Peyer's patch (tissue), 4 donors: ENCODE measurements at places on chromosomes 7 and 10.

DNA sequence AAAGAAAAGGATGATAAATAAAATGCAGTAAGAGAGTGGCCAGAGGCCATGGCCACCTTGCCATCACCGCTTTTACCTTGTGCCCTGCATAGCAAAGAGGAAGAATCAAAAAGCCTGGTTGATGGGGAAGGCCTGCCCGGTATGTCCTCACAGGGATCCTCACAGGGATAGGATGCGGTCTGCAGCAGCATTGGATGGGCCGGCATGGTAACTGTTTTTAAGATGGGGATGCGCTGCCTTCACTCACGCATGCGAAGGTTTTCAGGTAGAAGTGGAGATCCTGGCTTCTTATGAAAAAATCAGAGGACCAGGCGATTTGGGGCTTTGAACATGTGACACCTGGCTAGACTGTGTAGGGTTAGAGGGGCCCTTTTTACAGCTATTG lies 12.5 kb downstream of the PNLIPRP2 start:
- no peak for DNase-seq

- no peak for DNase-seq
Measured at GRCh38 chr10:69504576-69505250, 53.4 kb downstream of the TSPAN15 start.

DNA sequence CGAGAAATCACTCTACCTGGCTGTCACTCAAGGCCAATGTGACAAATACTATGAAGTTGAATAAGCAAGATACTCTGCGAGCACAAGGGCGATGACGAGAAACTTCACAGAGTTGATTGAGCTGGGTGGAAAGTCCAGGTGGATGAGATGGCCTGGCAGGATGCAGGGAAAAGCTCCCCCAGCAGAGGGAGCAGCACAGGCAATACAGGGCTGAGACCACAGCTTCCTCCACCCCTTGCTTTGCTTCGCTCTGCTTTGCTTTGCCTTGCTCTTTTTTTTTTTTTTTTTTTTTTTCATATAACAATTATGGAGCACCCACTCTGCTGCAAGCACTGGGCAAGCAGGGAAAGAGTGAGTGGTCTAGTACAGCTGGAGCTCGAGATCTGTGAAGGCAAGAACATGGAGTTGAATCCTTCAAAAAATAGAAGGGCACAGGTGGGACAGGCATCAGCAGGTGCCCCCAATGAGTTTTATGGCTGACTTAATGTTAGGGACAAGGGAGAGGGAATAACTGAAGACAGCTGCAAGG lies 88.3 kb downstream of the CABCOCO1 start:
- peak; percentile 79 for DNase-seq

DNA sequence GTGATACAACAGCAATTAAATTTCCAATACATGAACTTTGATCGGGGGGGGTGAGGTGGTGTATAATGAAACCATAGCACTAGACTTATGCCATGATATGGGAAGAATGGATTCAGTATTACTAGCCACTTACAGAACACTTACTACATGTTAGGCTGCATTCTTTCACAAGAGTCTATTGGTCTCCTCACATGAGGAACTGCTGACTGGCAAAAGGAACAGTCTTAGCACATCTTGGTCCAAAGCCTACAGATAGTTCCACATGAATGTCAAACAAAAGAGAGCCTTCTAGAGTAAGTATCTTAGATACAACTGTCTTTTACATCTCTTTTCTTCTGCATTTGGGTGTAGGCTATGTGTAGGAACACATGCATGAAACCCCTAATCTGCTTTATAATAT lies 115.9 kb upstream of the DNAJB12 start:
- no peak for DNase-seq

DNA sequence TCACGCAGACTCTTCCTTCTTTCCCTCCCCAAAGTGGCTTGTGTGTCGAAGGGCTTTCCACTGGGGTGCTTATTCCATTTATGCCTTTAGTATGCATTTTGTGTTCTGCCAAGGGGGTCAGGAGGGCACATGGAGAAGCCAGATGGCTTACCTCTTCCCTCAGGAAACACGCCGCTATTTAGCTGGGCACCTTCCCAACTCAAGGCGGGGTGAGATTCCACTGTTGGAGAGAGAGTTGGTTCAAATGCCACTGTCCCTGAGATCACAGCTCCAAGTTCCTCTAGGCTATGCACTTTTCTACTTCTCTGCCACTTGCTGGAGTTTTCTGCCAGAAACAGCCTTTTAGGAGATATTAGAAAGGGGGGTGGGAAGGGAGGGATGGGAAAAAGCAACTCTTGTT lies 1091.8 kb downstream of the LRMDA start:
- DNase-seq: no peak

- DNase-seq: no peak
Measured at GRCh38 chr10:60535427-60535826, 145.8 kb upstream of the ANK3 start.

DNA sequence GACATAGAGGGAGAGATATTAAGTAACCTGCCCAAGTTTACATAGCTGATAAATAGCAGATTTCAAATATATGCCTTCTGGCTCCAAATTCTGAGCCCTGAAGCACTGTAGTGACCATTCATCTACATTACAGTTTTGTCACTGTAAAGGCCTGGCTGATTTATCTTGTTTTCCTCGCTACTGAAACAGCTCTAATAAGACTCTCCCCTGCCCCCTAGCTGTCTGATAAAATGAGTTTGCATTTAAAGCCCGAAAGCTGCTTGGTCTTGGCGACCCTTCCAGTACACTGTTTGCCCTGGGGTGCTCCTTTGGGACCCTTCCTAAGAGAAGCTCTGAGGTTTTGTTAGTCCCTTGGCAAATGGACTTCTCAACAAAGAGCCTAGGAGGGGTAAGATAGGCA lies 59.7 kb upstream of the RAB11FIP2 start:
- no peak for DNase-seq

DNA sequence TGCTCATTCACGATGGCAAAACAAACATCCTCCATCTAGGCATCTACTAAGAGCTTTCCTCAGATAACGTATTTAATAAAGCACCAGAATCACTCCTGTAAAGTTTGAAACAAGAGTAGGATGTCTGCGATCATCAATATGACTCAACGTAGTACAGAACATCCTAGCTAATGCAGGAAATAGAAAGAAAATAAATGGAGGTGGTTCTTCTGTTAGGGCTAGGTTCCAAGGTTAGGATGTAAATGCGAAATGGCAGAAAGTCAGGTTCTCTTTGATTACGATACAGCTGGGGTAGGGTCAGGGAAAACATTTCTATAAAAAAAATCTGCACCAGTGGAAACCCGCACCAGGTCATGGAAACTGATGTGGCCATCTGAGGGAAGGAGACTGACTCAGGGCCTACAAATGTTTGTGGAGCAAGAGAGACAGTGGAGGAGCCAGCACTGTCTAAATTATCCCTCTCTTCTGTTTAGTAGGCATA lies 29.1 kb downstream of the CCDC6 start:
- DNase-seq: no peak

DNA sequence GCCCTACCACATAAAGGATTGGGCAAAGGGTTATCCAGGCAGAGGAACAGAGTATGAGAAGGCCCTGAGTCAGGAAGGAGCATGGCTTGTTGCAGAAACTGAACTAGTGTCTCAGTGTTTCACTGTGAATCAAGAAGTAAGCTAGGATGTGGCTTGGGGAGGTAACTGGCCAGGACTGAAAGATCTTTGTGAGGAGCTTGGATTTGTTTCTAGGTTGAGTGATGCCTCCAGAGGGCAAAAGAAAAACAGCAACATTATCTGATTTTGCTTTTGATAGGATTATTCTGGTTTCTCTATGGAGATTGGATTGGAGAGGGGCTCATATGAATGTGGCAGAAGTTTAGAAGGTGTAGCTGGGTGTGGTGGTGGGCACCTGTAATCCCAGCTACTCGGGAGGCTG lies 137.9 kb upstream of the HDAC9 start:
- DNase-seq: no peak

DNA sequence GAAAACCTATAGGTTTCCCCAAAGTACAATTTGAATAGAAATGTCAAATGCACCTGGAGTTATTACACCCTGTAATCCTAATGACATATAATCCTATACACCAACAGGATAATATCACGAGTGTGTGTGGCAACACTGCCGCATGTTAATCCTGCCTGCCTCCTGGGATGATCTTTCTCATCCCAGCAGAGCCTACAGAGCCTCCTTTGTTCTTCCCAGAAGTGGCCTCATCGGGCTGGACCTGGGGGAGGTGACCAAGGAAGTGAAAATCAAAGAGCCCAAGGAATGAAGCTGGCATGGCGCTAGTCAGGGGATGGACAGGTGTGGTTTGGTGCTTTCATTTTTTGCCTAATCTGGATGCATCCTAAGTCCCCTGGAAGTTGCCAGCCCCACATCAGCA lies 29.5 kb upstream of the LEP start:
- DNase-seq: no peak

GRCh38 chr10:63005246-63005645 lies 127.9 kb upstream of the NRBF2 start:
- no peak for DNase-seq

DNA sequence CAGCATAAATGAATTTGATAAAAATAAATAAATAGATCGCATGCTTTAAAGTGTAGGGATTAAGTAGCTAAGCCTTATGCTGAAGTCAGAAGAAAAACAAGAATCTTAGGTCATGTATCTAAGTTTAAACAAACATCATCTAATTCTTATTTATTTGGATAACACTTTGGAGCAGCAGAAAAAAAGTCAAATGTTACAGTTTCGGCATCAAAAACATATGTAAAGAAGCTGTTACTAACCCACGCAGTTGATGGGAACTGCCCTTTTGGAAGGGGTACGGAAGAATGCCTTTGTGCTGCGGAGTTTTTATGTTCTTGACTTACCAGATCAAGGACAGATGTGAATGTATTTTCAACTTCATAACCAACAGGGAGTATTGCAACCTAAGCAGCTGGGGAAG lies 37.3 kb upstream of the HABP2 start:
- no peak for DNase-seq

DNA sequence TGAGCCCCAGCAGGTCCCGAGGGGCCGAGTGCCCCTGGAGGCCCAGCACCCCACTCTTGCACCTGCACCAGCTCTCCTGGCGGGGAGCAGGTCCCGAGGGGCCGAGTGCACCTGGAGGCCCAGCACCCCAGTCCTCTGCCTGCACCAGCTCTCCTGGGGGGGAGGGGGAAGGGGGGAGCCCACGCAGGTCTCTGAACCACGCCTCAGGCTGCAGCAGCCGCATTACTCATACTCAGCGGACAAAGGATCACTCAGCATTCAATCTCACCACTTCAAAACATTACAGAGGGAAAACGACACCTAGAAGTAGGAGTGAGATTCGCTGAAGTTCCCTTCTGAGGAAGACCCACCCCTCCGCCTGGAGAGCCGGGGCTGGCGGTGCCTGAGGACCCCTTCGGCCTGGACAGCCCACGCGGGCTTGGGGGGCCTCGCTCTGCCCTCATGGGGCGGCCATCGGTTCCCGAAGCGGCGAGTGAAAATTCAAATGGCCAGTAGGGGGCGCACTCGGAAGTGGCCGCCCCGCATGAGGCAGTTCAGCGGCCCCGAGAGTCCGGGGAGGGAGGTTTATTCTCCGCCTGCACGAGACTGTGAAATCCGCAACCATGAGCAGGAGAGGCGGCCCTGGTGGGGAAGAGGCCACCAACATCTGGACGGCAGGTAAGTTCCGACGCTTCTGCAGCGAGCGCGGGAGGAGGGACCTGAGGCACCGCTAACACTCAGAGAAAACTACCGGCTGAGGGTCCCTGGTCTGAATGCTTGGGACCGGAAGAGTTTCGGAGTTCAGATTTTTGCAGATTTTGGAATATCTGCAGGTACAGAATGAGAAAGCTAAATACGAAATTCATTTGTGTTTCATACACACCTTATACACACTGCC lies 1.1 kb upstream of the GPER1 start:
- peak; percentile 89 for DNase-seq

DNA sequence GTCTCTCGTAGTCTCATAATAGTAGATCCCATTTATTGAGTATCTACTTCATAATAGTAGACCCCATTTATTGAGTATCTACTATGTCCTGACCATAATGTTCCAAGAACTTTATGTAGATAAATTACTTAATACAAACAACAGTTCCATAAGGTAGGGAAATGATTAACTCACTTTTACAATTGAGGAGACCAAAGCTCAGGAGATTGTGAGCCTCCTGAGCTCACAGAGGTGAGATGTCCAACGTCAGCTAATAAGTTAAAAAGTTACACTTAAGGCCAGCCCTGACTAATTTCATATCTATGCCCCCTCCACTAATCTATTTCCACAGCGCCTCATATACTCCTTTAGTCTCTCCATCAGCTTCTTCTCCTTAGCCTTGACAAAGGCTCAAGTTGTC lies 17.5 kb upstream of the GGCT start:
- no peak for DNase-seq

- DNase-seq: no peak
Measured at GRCh38 chr7:135616136-135616535, 46.2 kb upstream of the STMP1 start.

DNA sequence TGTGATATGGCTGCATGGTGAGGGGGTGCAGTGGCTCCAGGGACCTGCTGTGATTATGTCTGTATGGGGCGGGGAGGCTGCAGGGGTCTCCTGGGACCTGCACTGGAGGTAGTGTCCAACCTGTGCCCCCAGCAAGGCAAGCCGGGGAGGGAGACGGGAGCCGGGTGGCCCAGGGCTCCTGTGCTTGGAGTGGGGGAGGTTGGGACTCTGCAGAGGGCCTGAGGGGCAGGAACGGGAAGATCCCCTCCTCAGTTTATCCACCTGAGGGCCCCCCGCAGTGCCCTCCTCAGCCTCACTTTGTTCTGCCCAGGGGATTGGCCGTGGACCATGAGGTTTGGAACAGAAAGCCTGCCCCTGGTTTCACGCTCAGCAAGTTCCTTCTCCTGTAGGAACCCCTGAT lies 22.8 kb upstream of the PWWP2B start:
- peak; percentile 32 for DNase-seq

- no peak for DNase-seq
Measured at GRCh38 chr7:99305473-99306260, 20.0 kb upstream of the ARPC1A start.

DNA sequence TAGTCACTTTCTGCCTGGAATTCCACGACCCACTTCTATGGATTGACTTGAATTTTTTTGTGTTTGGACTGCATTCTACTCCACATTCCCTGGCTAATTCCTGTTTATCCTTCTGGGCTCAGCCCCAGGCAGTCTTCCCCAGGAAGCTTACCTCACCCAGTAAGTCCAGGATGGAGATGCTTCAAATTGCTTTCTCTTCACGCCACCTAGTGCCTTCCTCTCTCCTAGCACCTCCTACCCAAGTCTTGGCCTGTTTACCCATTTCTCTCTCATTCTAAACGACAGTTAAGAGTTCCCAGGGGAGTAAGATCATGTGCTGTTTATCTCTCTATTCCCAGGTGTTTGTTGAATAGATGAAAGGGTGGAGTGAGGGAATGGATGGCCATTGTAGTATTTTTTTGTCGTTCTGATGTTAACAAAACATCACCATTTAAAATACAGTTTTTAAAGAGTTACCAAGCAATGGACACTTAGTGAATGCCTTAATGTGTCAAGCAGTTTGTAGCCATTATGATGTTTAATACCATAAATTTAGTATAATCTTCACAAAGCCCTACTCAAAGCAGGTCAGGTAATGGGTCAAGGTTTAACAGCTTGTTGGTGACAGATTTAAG lies 45.5 kb upstream of the TARP start:
- peak; percentile 58 for DNase-seq

DNA sequence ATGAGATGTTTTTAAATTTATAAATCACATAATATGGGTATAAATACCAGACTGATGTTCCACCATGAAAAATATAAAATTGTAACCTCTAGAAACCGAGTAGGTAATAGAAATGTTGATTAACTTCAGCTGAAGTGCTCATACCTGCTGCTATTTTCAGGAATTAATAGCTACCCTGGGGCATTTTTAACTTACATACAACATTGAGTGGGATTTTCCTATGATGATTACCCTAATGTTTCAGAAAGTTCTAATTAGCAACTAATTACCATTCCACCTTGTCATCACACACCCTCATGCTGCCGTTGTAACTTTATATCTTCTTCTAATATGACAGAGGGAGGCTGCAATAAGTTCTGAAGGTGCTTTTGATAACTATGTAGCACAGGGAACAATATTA lies 53.5 kb upstream of the ARHGAP12 start:
- DNase-seq: no peak
